Stimulated activated effector memory CD8-positive, alpha-beta T cell treated with anti-CD3 and anti-CD28 coated beads, Interleukin-12 subunit alpha, Interleukin-12 subunit beta, amount 100 ng/mL, for 72 hours (primary cell): ENCODE measurements at places on chromosomes 12 and 14.

GRCh38 chr14:93185349-93185720, 218 bp downstream of the LYSET start:
- DNase-seq, result no peak

GRCh38 chr12:94266796-94267536, 118.6 kb downstream of the PLXNC1 start:
- DNase-seq, result no peak

- no peak for DNase-seq
Measured at GRCh38 chr12:102824218-102824835, 92.7 kb downstream of the PAH start.

GRCh38 chr14:99327458-99328250, 55.7 kb upstream of the BCL11B start:
- no peak for DNase-seq

GRCh38 chr12:51322452-51322851, 1.5 kb downstream of the BIN2 start:
- no peak for DNase-seq

- DNase-seq, result no peak
Measured at GRCh38 chr12:131922772-131923171, 6.3 kb upstream of the PUS1 start.

GRCh38 chr14:76077340-76077739, 74.4 kb upstream of the GPATCH2L start:
- no peak for DNase-seq

DNA sequence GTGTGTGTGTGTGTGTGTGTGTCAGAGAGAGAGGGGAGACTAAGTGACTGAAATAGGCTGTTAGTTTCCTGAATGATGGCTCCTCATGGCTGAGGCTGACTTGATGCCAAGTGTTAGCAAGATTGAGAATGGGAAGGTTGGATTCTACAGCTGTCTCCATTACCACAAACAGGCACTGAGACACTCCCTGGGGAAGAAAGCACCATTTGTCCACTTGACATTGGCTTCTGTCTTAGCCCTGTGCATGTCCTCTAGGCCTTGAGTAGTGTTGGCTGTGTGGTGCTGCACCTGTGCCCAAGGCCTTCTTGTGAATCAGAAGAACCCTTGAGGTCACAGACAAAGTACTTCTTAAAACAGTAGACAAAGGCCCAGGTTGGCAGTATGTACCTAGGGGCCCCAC, 15.6 kb downstream of the ERG28 start:
- DNase-seq, result no peak

DNA sequence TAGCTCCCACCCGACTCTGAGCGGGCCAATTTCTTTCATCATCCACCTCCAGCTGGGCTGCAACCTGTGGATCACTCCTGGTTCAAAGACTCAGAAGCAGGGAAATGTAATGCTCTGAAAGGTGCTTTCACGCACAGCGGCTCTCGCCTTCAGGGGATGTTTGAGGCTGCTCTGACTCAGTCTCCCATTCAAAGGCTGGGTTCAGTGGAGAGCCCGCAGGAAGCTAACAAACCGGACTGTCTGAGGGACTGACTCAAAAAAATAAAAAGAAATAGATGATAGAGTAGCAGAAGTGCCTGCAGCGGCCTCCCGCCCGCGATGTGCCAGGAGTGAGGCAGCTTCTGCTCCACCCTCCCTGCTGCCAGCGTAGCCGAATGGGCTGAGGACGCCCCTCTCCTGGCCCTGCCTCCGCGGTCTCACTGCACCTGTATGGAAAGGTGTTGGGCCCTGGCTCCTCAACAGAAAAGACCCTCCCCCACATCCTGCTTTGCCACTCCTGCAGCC, 98.0 kb downstream of the GCH1 start:
- DNase-seq, result no peak

DNA sequence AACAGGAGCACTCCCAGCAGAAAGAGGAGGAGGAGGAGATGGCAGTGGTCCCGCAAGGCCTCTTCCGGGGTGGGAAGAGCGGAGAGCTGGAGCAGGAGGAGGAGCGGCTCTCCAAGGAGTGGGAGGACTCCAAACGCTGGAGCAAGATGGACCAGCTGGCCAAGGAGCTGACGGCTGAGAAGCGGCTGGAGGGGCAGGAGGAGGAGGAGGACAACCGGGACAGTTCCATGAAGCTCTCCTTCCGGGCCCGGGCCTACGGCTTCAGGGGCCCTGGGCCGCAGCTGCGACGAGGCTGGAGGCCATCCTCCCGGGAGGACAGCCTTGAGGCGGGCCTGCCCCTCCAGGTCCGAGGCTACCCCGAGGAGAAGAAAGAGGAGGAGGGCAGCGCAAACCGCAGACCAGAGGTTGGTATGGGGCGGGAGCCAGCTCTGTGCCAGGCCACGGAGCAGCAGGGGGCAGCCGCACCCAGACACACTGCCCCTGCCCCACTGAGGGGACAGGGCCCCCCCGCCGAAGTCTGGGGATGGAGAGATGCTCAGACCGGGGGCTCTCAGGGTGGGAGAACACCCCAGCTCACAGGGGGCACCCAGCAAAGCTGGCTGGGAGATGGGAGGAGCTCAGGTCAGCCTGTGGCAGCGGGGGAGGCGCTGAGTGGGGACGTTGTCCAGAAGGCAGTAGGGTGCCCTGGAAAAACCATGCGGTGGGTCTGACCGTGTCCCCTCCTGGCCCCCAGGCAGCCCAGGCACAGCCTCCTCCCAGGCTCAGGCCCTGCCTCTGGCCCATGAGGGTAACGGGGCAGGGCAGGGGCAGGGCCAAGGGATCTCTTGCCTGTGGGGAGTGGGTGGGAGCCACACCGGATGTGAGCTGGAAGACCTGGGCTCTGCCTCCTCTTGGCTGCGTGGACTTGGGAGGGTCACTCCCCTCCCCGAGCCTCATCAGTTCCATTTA, 9.8 kb downstream of the CHGA start:
- no peak for DNase-seq

DNA sequence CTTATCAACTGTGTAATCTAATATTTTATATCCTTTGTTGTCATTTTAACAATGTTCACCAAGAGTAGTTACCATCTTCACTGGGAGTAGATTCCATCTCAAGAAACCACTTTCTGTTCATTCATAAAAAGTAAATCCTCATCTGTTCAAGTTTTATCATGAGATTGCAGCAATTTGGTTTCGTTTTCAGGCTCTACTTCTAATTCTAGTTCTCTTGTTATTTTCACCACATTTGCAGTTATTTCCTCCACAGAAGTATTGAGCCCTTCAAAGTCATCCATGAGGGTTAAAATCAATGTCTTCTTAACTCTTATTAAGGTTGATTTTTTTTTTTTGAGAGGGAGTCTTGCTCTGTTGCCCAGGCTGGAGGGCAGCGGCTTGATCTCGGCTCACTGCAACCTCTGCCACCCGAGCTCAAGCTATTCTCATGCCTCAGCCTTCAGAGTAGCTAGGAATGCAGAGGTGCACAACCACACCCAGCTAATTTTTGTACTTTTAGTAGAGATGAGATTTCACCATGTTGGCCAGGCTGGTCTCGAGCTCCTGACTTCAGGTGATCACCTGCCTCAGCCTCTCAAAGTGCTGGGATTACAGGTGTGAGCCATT, 276.6 kb downstream of the ACSS3 start:
- DNase-seq, result no peak

DNA sequence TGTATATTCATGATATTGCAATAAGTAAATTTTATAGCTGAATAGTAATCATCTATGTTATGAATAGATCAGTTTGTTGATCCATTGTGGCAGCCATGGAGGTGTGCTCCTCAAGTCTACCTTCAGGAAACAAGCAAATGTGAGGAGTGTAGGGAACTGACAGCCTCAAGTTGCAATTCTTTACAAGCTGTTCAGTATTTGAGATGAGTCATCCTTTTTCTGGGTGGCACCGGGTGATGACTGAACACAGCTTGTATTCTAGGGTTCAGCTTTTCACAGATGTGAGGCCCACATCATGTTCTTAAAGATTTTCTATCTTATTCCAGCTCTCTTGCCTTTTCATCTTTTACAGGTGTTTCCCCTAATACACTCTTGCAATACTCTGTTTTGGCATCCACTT, 452.4 kb downstream of the KCNH5 start:
- no peak for DNase-seq

GRCh38 chr12:53948650-53949593, 5.8 kb upstream of the HOXC12 start:
- no peak for DNase-seq

- DNase-seq, result peak; percentile 64
Measured at GRCh38 chr12:68641138-68641537, 30.4 kb downstream of the RAP1B start.

DNA sequence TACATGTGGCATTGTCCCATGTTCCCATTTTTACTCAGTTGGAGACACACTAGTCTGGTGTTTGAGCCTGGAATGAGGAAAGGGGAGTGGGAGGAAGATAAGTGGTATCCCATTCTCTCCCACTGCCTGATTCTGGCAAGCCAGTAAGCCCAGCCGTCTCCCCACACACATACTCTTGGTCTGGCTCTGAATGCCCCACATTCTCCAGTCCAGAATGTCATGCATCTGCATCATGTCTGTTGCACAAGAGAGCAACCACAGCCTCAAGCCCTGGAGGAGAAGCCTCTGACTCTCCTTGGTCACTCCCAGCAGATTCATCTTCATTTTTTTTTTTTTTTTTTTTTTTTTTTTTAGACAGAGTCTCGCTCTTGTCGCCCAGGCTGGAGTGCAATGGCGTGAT, 48.0 kb downstream of the DRAM1 start:
- no peak for DNase-seq

- peak; percentile 12 for DNase-seq
Measured at GRCh38 chr12:50024805-50025186, 498 bp downstream of the RACGAP1 start.
